Ammon's horn (tissue), 1 donor: ENCODE measurements at places on chromosomes 6 and 20.
A peak's percentile ranks its signal among the peaks of the same experiment; 100 is the strongest.

GRCh38 chr6:136034422-136034821, 182.9 kb downstream of the PDE7B start:
- no peak for DNase-seq

- no peak for DNase-seq
Measured at GRCh38 chr6:170459451-170459850, 93.7 kb downstream of the PSMB1 start.

DNA sequence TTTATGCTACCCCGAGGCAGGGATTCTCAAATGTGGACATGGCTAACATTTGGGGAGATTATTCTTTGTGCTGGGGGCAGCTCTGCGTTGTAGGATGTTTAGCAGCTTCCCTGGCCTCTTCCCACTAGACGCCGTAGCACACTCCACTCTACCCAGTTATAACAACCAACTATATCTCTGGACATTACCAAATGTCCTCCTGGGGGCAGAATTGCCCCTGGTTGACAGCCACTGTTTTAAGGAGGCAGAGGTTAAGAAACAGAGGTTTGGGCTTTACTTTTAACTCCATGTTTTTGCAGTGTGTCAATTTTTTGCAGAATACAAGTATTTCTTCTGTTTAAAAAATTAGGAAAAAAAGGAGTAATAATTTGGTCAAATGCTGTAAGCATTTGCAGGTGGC, 56.2 kb upstream of the BMP6 start:
- no peak for DNase-seq

DNA sequence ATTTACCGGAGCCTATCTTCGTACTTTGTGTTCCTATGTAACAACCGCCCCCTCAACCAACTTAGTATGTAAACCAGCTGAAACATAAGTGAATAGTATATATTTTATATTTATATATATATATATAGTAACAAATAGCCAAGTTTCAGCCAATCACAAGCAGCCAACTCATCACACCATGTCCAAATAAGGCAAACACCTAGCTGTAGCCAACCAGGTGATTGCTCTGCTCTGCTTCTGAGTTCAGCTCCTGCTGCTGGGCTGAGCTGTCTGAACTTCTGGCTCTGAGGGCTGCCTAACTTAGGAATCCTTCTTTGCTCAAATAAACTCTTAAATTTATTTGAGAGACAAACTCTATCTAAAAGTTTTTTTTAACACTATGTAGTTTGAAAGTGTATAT, 101.6 kb upstream of the SOX4 start:
- DNase-seq, result no peak

GRCh38 chr20:51643390-51643789, 100.9 kb upstream of the NFATC2 start:
- DNase-seq, result no peak

- peak; percentile 25 for DNase-seq
Measured at GRCh38 chr6:40894962-40895799, 143.8 kb downstream of the UNC5CL start.

GRCh38 chr20:20564279-20564678, 148.2 kb downstream of the RALGAPA2 start:
- DNase-seq, result no peak

- DNase-seq, result no peak
Measured at GRCh38 chr6:26029857-26030653, 57.2 kb upstream of the HFE start.
